ENCODE measurements at places on chromosomes 7 and 10.

- no peak for DNase-seq
Measured at GRCh38 chr10:52121688-52122087, 192.4 kb upstream of the DKK1 start.

DNA sequence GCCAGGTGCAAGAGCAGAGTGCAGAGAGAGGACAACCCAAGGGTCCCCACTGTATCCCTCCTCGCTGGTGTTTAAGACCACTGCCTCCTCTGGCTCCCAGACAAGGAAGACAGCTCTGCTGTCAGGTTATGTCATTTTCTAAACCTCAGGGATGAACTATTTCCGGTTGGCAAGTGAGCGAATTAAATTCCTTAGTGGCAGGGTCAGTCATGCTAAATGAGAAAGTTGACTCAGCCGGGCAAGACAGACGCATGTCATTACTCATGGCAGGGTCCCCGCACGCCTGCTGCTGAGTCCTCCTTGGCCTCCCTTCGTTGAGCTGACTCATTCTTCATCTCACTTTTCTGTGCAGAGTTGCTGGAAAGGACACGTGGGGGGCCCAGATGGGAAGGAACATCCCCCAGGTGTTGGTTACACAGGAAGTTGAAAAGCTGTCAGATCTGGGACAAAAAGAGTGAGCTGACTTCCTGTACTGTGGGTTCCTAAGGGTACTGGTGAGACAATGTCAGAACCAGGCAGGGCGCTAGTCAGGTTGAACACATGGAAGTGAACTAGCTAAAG, 47.1 kb upstream of the UCN3 start:
- peak; percentile 54 for DNase-seq

GRCh38 chr7:70044525-70044924, 446.2 kb downstream of the AUTS2 start:
- no peak for DNase-seq

DNA sequence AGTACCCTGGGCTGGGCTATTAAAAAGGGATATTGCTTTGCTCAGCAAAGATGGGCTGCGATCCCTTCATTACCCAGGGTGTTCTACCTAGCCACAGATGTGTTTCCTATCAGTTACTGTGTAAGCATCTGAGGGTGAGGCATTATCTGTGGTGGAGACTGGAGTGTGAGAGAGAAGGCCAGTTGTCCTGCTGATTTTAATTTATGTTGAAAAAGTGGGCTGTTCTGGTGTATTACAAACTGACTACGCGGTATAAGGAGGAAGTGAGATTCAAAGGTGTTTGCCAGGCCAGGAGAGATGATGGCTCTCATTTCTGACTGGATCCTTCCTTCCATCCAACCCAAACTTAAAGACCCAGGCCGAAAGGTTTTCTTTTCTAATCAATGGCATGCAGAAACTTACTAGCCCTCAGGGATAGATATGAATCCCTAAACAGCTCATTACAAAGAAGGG, 7.6 kb downstream of the TCF7L2 start:
- no peak for DNase-seq

GRCh38 chr7:22219036-22219435, 137.9 kb downstream of the RAPGEF5 start:
- no peak for DNase-seq

GRCh38 chr10:25117757-25118156, 57.0 kb upstream of the GPR158 start:
- no peak for DNase-seq

DNA sequence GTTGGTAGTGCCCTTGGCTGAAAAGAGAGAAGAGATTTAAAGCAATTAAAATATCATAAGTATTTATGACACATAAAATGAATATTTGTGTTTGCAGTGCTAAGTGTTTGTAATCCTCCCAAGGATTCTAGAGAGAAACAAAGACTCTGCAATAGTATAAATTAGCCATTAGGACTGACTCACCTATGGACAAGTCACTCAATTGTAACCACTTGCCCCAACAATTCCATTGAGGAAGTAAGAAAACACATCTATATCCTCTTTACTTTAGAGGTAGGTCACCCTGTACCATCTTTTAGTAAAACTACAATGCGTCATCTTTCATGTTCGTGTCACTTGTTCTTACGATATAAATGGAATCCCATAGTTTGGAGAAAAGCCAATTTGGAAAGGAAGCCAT, 85.7 kb upstream of the INHBA start:
- no peak for DNase-seq

- no peak for DNase-seq
Measured at GRCh38 chr10:120514035-120514620, 57.1 kb downstream of the PLPP4 start.

- no peak for DNase-seq
Measured at GRCh38 chr7:7761340-7761973, 43.0 kb upstream of the RPA3 start.

- no peak for DNase-seq
Measured at GRCh38 chr10:71268247-71268691, 50.8 kb upstream of the SLC29A3 start.

DNA sequence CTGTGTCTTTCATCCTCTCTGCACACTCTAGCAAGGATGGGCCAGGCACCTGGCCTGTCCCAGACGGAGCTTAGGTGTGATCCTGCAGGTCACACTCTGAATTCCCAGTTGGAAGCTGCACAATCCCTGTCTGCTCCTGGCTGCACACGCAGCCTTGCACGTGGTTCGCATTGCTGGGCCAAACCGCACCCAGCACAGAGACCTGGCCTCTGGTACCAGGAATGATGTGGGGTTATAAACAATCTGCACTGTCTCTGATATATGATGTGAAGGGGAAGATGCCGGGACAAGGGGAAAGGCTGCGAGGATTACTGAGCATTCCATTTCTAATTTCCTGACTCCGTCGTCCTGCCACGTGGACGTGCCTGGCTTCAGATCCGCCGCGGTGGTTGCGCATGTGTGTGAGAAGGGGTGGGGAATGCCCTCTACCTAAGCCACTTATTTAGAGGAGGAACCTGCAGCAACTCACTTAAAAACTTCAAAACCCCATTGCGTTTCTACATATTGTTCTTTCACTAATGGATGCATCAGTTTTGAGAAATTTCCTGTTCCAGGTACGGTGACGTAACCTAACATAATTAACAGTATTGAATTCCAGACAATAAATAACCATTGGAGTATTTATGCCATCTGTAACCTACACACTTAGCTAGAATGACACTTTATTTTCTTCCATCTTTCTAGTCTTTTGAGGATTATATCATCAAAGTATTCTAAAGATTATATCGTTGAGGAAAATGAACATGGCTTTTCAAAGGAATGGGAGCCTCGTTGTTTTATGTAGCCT, 559.7 kb upstream of the MGMT start:
- no peak for DNase-seq

- no peak for DNase-seq
Measured at GRCh38 chr7:54360075-54360840, 181.9 kb upstream of the VSTM2A start.

DNA sequence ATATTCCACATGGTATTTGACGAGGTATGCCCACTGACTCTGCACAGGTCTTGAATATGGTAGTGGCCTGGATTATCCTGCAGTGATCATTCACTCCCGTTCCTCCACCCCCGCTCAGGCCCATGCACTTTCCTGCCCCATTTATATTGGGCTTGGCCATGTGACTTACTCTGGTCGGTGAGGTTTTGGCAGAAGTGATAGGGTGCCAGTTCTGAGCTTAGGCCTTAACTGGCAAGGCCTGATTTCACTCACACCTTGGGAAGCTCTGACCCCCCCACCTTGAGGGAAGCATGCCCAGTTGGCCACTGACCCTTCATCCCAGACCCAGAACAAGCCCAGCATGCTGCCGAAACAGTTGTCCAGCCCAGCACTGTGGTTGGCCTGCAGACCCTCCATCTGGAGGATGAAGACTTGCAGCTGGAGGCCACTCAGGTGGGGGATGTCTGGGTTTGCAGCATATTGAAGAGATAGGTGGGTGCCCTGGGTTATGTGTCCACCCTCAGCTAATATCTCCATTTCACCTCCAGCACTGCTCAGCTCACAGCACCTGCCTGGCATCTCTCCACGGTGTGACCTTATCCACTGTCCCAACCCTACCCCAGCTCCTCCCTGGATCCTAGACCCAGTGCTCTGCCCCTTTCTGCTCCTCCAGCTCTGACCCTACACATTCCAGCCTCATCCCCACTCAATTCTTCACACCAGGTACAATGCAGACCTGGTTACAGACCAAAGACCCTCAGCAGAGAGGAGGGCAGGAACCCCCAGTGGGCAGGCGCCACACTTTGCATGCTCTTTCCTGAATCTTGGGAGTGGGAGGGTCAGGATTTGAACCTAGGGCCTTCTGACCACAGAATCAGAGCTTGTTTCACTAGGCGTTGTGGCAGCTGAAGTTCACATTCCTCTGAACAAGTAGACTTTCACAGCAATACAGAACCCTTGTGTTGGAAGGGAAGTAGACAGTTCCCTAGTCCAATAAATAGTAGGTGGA, 138.1 kb upstream of the CHST15 start:
- DNase-seq: no peak

GRCh38 chr7:142940966-142941535, 1.8 kb downstream of the LLCFC1 start:
- no peak for DNase-seq

DNA sequence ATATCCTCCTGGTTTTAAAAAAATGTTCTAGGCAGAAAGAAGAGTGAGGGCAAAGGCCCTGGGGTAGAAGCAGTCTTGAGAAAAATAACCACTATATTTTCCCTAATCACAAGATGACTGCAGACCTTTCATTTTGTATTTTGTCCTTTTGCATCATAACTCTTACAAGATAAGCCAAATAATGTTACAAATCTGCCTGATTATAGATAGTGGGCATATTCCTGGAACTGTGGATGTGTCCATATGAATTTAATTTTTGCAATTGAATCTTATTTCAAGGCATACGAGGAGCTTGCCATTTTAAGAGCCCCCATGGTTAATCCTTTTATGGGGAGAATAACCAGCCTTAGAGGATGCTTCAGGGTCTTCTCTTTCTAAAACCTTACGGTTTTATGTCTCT, 102.7 kb downstream of the ADRA2A start:
- DNase-seq: no peak

- DNase-seq: no peak
Measured at GRCh38 chr10:87524296-87524695, 19.6 kb downstream of the MINPP1 start.

GRCh38 chr10:124614003-124614659, 130.0 kb downstream of the FAM53B start:
- no peak for DNase-seq

GRCh38 chr10:96834120-96834519, 2.0 kb downstream of the LCOR start:
- DNase-seq: no peak

GRCh38 chr7:130381468-130382312, 1.4 kb downstream of the CPA1 start:
- DNase-seq: no peak

- no peak for DNase-seq
Measured at GRCh38 chr7:40234666-40235065, 99.9 kb downstream of the SUGCT start.

DNA sequence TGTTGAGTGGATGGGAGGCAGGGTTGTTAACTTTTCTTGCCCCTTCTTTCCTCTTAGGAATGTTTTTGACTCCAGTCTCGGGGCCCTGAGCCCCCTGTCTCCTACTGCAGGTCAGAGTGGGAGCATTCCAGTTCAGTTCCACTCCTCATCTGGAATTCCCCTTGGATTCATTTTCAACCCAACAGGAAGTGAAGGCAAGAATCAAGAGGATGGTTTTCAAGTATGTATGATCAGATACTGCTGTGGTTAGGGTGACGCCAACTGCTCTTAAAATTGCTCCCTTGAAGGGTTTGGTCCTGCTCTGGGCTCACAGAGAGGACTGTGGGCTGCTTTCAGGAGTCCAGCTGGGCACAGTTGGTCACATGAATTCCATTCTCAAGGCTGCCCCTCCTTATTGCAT, 22.0 kb downstream of the VWA2 start:
- no peak for DNase-seq

DNA sequence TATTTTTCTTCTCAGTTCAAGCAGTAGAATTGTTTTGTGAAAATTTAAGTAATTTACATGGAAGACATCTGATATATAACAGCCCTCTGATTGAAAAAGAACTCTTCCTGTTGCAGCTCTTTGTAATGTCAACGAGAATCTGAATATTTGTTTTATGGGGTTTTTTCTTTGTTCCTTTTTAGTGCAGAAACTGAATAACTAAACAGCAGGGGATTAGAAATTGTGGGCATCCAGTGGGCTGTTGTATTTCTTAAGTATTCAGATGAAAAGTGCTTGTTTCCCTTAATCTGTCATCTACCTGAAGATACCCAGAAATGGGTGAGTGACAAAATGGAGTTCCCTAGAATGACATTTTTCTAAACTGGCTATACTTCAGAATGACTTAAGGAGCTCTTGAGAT, 7.4 kb downstream of the ARL4A start:
- DNase-seq: no peak

GRCh38 chr7:149053885-149054284, 25.6 kb upstream of the PDIA4 start:
- no peak for DNase-seq

- no peak for DNase-seq
Measured at GRCh38 chr7:117169907-117170306, 153.0 kb downstream of the WNT2 start.

DNA sequence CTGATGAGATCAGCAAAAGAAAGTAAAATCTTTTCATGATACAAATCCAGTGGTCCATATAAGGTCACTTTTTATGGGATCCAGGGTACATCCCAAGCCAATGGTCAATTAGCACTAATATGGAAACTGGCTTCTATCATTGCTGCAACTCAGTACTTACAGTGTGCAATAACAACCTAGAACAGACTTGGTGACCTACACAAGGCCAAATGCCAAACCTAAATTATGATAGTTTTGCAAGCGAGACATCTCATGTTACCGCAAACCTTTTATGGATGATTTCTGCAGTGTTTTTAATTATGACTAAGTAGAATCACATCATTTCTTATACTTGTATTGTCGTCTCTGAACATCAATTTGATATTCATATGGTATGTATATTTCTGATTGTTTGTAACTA, 583.5 kb upstream of the SEMA3D start:
- DNase-seq: no peak

GRCh38 chr7:94348142-94348541, 46.6 kb upstream of the COL1A2 start:
- DNase-seq: no peak

GRCh38 chr10:14508725-14509124, 178.0 kb upstream of the FRMD4A start:
- DNase-seq: no peak

GRCh38 chr10:126525326-126525725, 137.0 kb upstream of the ADAM12 start:
- no peak for DNase-seq

DNA sequence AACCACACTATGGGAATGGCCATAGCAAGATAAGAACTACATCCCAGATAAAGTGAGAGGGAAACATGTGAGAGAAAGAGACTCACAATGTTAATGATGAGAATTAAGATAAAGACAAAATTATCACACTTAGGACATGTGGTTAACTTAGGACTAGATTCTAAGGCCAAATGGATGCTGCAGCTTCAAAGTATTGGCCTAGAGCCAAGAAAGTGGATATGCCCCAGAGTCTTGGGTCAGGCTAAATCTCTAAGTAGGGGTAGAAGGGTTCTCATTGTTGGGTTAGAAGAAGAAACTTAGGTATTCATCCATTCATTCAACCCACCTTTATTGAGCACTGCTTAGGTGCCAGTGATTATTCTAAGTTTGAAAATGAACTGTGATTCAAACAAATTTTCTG, 818.0 kb downstream of the PHTF2 start:
- no peak for DNase-seq

GRCh38 chr10:25965584-25965983, 31.6 kb downstream of the MYO3A start:
- no peak for DNase-seq

GRCh38 chr7:114649689-114650088, 235.1 kb downstream of the FOXP2 start:
- DNase-seq: no peak
